ENCODE measurements at places on chromosomes 11 and 22.
A peak's percentile ranks its signal among the peaks of the same experiment; 100 is the strongest.

DNA sequence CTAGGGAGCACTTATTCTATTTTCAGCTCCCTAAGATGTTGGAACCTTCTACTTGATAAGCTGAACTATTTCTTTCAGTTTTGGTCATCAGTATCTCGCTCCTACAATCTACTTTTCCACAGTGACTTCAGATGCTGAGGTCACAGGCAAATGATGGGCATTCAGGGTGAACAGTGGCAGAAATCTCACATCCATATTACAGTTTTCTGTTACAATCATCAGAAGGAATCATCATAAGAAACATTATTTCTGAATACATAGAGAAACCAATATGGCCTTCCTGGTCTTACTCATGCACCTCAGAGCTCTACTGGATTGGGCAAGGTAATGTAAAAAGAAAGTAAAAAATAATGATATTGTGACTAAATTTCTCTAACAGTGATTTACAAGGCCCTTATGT, 39.4 kb upstream of the DDI1 start:
- no peak for DNase-seq

DNA sequence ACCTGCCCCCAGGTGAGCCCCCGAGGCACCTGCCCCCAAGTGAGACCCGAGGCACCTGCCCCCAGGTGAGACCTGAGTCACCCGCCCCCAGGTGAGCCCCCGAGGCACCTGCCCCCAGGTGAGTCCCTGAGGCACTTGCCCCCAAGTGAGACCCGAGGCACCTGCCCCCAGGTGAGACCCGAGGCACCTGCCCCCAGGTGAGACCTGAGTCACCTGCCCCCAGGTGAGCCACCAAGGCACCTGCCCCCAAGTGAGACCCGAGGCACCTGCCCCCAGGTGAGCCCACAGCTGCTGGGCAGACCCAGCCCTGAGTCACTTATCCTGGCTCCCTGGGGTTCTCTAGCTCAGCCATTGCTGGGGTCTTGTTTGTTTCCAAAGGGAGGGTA, 36.2 kb downstream of the MUC5B start:
- DNase-seq: no peak

- no peak for DNase-seq
These were observed 75.7 kb downstream of the KIAA1671 start for GRCh38 chr22:25027959-25028840.

GRCh38 chr11:19703211-19703610, 9.4 kb upstream of the NAV2 start:
- no peak for DNase-seq

- DNase-seq: no peak
These were observed 12.5 kb upstream of the MUC6 start for GRCh38 chr11:1049071-1049405.

DNA sequence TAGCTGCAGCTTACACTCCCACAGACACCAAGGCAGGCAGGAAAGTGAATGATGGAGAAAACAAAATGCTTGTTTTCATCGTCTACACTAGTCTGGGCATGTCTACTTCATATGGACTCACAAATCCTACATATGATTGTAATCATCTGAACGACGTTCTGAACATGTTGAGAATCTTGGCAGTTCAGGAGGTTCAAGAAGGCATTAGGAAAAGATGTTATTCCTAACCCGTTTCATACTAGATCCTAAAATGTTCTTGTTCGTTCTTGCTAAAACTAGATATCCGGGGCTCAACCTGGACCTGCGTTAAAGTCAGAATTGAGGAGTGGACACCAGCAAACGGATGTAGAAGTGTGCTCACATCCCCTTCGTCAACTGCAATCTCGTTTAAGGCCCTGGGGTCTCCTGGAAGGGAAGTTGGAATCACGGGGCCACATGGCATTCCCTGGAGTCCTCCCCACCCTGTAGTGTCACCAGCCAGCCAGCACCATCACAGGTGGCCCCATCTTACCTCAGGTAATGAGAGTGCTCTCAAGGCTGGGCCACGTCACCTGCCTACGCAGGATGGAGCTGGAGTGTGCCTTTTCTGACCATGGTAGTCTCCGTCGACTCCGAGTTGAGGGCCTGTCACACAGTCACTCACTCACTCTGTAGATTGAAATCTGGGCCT, 37.3 kb downstream of the C11orf58 start:
- DNase-seq: no peak

- peak; percentile 48 for DNase-seq
These were observed 192.6 kb downstream of the CASP12 start for GRCh38 chr11:104705490-104706190.

DNA sequence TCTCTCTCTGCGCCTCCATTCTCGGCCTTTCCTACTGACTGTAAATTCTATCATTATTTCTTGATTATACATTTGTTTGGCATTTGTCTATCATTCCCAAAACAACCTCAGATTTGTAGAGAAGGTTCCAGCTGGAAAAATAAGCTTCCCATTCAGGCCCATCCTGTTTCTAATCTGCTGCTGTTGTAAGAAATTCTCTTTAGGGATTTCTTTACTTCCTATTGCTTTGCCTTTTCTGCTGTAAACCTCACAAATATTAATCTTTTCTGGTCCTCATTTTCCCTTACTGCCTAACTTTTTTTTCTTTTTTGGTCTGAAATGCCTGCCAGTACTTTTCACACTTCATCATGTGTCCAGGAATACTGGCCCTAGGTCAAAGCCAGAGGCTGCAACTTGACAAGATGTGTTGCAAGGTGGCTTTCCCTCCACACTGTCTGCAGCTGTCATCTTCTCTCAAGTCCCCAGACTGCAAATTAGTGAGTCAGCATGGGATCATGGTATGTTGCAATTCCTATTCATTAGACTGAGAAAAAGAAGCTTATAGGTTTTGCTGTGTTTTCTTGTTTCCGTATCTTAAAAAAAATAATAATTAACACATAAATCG, 858.7 kb upstream of the CHORDC1 start:
- no peak for DNase-seq

DNA sequence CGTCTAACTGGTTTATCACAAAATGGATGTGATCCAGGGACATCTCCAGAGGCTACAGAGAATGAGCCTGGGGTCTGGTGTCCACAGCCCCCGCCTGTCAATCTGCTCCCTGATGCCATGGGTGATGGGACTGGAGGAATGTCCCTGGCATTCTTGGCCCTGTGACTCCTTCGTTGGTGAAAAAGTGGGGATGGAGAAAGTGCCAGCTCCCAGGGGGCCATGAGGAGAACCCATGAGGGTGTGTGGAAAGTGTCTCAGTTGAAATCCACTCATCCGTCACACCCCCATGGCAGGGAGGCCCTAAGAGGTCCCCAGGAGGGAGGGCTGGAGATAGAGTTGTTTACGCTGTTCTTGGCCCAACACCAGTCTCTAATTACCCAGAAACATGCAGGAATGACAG, 322.0 kb downstream of the CTTN start:
- no peak for DNase-seq

DNA sequence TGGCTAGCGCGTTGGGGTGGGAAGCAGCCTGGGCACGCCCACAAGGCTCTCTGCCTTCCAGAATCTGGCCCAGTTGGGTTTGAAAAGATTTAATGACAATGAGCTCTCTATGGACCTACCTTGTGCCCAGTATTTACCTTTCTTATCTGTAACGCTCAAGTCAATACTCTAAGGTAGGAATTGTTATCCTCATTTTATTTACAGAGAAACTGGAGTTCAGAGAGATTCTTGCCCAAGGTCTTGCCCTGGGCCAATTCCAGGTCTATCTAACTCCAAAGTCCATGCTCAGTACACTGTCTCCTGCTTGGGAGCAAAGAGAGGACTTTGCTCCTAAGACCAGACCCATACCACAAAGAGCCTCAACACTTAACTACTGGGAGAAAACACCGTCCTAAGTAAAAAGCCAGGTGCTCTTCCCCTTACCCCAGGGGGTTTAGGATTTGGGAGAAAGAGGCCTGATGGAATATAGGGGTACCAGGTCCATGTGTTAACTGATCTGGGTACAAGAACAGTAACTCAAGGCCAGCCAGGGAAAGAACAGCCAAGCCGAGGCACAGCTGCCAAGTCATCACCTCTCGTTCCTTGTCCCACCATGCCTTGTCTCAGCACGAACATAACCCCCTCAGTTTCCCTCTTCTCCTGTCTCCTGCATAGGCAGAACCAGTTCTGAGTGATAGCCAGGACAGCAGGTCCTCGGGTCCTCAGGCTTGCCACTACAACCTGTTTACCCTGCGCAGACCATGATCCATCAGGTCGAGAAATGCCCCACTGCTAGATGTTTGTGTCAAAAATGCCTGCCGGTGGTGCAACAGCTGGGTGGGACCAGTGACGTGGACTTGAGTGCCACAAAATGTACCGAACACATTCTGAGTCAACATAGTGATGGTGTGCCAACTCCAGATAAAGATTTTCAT, 14.6 kb downstream of the APOA4 start:
- DNase-seq: no peak
